ENCODE measurements at places on chromosomes 16 and 17.

DNA sequence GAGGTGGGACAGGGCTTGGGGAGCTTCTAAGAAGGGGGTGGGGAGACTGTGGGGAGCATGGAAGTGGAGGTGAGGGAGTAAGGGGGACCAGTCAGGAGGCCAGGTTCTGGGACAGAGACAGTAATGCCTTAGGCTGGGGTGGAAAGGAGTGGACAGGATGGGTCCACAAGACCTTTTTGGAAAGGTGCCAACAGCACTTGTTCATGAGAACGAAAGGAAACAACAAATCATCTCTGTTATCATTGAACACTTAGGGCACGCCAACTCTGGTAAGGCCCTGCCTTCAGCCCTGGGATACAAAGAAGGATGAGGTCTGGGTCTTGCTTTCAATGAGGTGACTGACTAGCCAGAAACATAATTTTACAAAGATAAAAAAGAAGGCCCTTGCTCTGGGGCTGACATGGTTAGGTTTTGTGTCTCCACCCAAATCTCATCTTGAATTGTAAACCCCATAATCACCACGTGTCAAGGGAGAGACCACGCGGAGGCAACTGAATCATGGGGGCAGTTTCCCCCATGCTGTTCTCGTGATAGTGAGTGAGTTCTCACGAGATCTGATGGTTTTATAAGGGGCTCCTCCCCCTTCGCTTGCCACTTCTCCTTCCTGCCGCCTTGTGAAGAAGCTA, 113.8 kb downstream of the SLC39A11 start:
- DNase-seq: no peak

DNA sequence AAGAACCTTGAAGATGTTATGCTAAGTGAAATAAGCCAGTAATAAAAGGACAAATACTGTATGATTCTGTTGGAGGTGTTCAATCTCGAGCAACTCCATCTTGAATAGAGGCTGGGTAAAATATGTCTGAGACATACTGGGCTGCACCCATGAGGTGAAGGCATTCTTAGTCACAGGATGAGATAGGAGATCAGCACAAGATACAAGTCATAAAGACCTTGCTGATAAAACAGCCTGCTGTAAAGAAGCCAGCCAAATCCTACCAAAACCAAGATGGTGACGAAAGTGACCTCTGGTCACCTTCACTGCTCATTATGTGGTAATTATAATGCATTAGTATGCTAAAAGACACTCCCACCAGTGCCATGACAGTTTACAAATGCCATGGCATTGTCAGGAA, 98.1 kb downstream of the RGS9 start:
- no peak for DNase-seq

- no peak for DNase-seq
These were observed 59.2 kb downstream of the B9D1 start for GRCh38 chr17:19303367-19303776.

- no peak for DNase-seq
These were observed 19.8 kb upstream of the CHMP6 start for GRCh38 chr17:80971704-80972304.

- no peak for DNase-seq
These were observed 25.3 kb downstream of the RPH3AL start for GRCh38 chr17:327296-327695.

GRCh38 chr16:63188086-63188771, 1152.0 kb upstream of the CDH8 start:
- no peak for DNase-seq

- DNase-seq: no peak
These were observed 34.2 kb downstream of the TXNDC11 start for GRCh38 chr16:11708421-11708820.

DNA sequence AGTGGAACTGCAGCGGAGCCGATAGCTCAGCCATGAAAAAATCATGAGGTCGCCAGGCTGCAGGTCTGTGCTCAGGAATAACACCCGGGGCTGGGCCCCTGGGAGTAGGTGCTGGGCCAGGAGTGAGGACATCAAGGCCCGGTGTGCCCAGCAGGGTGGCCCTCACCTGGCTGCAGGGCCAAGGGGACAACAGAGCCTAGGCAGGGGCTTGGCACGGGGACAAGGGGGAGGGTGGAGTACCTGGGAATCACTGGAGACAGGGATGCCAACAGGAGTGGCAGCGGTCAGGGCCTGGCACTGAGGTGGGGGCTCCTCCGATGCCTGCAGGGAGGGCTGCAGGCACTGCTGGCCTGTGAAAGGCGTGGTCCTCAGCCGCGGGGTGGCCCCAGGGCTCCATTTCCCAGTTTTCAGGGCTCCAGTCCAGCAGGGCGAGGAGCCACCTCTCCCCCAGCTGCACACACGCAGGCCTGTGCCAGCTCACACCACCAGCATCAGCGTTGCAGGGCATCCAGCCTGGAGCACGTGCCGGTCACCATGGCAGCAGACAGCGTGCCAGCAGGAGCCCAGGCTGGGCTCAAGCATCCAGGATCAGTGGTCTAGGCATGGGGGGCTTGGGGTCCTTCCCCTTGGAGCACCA, 4.7 kb upstream of the FSCN2 start:
- peak; percentile 37 for DNase-seq

GRCh38 chr16:9082422-9082821, 9.0 kb upstream of the HAPSTR1 start:
- DNase-seq: no peak

DNA sequence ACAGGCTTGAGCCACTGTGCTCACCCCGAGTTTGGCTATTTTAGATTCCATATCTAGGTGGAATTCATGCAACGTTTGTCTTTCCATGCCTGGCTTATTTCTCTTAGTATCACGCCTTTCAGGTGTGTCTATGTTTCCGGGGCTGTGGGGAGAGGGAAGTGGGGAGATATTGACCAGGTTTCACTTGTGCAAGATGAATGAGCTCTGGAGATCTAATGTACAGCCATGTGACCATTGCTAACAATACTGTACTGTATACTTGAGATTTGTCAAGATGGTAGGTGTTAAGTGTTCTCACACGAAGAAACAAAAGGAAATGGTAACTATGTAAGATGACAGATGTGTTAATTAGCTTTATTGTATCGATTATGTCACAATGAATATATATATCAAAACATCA, 199.6 kb downstream of the SHISA9 start:
- DNase-seq: no peak

- DNase-seq: no peak
These were observed 49.3 kb upstream of the BCO1 start for GRCh38 chr16:81189100-81189664.

- DNase-seq: no peak
These were observed 603.4 kb upstream of the CDH11 start for GRCh38 chr16:65725156-65725845.

DNA sequence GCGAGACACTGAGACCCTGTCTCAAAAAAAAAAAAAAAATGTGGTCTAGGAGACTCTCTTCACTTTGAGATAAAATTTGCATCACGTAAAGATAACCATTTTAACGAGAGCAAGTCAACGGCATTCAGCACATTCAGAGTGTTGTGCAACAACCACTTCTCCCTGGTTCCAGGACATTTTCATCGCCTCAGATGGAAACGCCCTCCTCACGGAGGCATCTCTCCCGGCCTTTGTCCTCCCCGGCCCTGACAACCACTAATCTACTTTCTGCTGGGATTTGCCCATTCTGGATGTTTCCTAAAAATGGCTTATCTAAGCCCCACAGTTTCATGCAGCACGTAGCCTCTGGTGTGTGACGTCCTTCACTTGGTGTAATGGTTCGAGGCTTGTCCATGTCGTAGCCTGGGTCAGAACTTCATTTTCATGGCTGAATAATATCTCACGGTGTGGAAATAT, 6.4 kb upstream of the NPRL3 start:
- no peak for DNase-seq

DNA sequence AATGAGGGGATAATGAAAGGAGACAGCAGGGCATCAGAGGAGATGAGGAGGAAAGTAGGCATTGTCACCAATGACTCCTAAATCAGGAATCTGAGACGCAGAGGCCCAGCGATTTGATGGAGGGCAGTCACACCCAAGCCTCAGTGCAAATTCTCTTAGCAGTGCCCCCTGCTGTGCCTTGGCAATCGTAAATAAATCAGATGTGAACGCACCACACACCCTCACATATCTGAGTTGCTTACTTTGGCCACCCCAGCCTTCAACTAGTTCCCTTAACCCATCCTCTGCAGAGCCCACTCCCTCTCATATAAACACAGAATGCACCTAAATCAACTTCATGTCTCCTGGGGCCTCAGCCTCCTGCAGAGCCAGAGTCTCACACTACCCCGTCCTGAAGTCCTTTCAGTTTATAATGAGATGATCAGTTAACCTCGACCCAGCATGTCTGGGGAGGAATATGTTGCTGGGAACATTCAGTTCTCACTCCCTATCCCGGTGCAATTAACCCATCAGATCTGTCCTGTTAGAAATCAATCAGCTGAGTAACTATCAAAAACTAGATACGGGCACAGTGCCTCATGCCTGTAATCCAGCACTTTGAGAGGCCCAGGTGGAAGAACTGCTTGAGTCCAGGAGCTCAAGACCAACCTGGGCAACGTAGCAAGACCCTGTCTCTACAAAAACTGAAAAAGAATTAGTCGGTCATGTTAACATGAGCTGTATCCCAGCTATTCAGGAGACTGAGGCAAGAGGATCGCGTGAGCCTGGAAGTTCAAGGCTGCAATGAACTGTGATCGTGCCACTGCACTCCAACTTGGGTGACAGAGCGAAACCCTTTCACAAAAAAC, 78.4 kb downstream of the SLC39A11 start:
- no peak for DNase-seq

- DNase-seq: no peak
These were observed 67.9 kb downstream of the BCAS3 start for GRCh38 chr17:60745544-60745943.

- DNase-seq: peak; percentile 22
These were observed at the start of gene TLK2 for GRCh38 chr17:62478424-62478879. TSS of gene TLK2 (plus strand) at chr17:62478825. CDS start at chr17:62481126, 2,301 bp downstream.
